ENCODE measurements at places on chromosomes 5 and 9.

- DNase-seq = no peak
Measured at GRCh38 chr5:55338092-55338613, 30.4 kb downstream of the MTREX start.

GRCh38 chr5:164132358-164132757, 626.9 kb downstream of the MAT2B start:
- DNase-seq = no peak

GRCh38 chr5:57642066-57642465, 159.5 kb upstream of the ACTBL2 start:
- no peak for DNase-seq

DNA sequence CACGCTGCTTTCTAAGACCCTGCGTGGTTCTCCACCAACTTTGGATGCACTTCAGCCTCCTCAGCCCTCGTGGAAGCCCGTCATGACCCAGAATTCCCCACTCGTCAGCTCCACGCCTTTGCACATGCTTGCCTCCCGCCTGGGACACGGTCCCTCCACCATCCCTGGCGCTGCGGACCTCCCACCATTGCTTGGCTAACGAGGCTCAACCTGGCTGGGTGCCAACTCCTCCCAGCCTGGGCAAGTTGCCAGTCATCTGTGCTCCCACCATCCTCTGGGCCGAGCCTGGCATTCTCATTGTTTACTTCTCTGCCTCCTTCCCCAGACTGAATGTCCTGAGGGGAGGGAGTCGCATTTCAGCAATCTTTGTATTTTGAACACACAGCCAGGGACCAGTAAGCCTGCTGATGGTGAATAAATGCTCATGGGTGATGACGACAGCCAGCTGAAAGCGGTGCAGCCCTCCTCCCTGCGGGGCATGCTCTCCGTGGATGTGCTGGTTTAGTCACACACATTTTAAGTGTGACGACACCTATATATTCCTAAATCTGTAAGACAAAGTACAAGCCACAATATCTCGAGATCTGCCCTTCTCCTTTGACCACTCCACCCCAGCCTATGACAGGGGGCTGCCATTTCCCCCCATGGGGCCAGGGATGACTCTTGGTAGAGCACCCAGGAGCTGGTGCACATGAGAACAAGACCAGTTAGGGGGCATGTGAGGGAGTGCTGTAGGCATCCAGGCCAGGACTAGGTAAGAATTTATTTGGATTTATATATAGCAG, 37.6 kb downstream of the ANKRD33B start:
- no peak for DNase-seq

- DNase-seq = no peak
Measured at GRCh38 chr5:6505416-6505755, 56.7 kb downstream of the UBE2QL1 start.

- no peak for DNase-seq
Measured at GRCh38 chr5:126096442-126097006, 326.7 kb upstream of the GRAMD2B start.

DNA sequence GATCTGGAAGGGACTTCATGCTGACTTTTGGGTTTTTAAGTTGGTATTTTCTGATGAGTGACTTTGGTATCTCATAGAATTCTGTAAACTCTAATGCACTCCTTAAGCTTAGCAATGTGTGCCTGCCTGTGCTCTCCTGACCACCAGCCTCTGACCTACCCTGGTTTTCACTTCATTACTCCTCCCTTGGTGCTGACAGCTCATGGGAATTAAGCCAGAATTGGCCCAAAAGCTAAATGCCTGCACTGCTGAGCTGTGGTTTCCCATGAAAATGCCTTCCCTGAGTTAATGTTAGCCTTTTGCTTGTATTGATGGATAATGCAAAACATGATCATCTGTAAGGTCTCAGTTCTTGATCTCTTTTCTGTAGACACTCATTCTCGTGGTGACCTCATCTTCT, 308.0 kb downstream of the DOCK8 start:
- no peak for DNase-seq

- no peak for DNase-seq
Measured at GRCh38 chr5:123449424-123449974, 26.3 kb upstream of the CEP120 start.

DNA sequence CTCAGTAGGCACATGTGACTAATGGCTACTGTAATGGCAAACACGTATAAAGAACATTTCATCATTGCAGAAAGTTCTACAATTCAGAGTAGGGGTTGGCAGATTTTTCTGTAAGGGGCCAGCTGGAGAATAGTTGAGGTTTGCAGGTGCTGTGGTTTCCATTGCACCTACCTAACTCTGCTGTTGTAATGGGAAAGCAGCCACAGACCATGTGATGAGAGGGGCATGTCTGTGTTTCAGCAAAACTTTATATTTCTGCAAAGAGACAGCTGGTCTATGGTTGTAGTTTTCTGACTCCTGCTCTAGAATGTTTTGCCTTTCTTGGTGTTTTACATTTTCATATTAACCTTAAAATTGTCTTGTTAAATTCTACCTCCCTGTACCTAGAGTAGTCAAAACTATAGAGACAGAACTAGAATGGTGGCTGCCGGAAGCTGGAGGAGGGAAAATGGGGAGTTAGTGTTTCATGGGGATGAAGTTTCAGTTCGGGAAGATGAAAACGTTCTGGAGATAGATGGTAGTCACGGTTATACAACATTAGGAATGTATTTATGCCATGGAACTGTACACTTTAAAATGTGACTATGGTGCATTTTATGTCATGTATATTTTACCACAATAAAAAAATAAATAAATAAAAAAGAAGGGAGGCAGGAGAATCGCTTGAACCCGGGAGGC, 44.3 kb downstream of the NUP214 start:
- DNase-seq = no peak

DNA sequence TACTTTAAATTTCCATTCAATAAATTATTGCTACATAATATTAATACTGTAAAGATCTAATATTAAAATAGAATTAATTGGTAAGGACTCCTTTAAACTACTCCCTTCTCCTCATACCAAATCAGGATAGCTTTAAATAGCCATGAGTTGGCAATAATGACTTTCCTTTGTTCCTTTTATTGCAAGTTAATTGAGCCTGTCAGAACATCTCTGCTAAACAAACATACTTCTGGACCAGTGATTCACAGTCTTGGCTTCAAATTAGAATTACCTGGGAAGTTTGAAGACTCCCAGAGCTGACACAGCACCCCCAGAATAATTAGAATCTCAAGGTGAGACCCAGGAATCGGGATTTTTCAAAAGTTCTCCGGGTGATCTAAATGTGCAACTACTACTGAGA, 18.7 kb downstream of the C5orf58 start:
- no peak for DNase-seq

DNA sequence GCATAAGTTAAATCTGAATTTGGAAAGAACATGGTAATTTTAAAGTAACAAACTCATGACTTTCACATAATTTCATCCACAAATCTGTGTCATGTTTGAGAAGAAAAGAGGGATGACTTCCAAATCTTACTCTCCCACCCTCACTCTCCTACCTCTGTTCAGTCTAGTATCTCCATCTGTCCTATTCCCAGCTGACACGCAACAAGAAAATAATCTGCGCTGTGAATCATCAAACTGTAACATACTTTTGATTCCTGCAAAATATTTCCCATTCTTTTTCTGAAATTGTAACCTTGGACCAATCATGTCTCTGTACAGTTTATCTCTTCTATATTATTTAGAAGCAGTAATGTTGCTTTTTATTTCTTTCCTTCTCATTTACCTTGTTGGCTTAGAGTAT, 91.4 kb downstream of the SLC12A2 start:
- DNase-seq = no peak

GRCh38 chr9:95171001-95171400, 146.5 kb downstream of the FANCC start:
- DNase-seq = no peak

- DNase-seq = no peak
Measured at GRCh38 chr9:34796924-34797323, 87.0 kb upstream of the CCL21 start.

- DNase-seq = no peak
Measured at GRCh38 chr5:67319935-67320725, 123.5 kb upstream of the CD180 start.

- DNase-seq = no peak
Measured at GRCh38 chr5:170749911-170750431, 33.6 kb upstream of the GABRP start.

- DNase-seq = no peak
Measured at GRCh38 chr9:87853876-87854579, 28.6 kb upstream of the SPATA31E1 start.

GRCh38 chr5:32272746-32273145, 40.0 kb downstream of the MTMR12 start:
- no peak for DNase-seq

- DNase-seq = no peak
Measured at GRCh38 chr9:124137009-124137943, 120.5 kb upstream of the NEK6 start.

DNA sequence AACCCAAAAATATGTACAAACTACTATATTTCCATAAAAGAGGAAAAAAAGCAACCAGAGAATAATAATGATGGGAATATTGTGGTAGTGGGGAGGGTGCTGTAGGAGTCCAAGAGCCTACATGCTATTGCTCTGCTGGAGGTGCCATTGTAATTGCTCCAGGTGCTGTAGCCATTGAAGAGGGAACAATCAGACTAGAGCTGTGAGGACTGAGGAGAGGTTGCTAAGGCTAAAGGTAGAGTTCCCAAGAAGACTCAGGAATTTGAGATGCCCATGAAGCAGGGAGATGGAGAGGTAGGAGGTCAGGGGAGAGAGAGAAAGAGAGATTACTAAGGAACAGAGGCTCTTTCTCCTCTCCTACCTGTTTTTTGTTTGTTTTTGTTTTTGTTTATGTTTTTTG, 394.0 kb downstream of the DMRTA1 start:
- DNase-seq = no peak

DNA sequence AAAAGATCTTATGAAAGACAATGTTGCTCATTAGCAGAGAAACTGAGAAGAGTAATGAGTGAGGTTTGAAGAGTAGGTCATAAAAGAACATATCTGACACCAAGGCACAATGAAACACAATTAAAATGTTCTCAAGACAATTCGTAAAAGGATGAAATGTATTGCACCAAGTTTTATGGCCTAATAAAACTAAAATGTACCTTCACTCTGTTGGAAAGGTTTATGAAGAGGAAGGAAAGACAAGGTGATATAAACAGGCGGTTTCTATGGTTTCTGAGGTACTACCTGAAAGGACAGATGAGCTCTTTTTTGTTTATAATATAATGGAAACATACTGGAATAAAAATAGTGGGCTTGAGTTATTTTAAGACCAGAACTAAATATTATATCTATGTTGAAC, 821.3 kb downstream of the TAF11L14 start:
- DNase-seq = no peak

DNA sequence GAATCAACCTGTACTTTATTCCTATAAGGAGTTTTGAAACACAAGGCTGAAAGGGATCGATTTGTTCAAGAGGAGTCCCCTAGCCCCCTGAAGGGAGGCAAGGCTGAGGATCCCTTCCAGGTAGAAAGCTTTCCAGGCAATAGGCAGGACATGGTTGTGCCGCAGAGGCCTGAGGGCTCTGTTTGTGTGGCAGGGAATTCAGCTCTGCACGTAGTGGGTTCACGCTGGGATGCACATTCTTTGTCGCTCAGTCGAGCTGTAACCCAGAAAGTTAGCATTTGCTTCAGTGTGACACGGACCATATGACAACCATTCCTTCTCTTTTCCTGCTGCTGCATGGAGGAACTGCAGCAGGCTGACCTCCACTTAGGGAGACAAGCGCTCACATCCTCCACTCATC, 65.6 kb upstream of the TRIO start:
- DNase-seq = no peak

- DNase-seq = no peak
Measured at GRCh38 chr9:6869081-6869948, 111.5 kb downstream of the KDM4C start.

GRCh38 chr5:171291371-171291770, 17.7 kb upstream of the TLX3 start:
- no peak for DNase-seq

DNA sequence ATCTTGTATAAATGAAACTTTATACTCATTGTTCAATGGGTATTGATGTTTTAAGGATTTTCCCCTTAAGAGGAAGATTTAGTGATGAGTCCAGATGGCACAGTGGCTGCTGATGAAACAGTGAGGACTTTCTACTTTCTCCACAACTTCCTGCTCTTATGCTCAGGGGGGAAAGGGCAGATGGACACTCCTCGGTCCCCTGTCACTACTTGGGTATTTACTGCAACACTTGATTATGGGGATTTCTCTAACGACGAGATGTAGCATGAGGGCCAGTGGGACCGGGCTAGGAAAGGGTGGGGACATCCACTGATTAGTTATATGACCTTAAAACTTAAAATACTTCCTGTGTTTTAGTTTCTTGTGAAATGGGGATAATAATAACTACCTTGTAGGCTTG, 146.1 kb upstream of the HMHB1 start:
- no peak for DNase-seq

DNA sequence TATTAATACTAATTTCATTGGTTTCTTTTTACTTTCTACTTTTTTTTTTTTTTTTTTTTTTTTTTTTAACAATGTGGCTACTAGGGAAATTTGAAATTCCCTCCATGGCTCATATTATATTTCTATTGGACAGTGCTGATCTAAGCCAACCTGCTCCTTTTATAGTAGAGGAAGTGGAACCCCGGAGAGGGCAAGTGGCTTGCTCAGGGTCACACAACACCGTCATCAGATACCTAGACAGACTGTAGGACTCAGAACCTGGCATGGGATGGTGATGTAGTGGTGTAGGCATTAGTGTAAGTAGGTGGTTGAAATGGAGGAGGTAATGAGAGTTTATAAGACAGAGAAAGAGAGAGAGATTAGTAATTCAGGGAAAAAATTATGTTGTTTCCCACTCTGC, 10.8 kb downstream of the ZNF618 start:
- no peak for DNase-seq

DNA sequence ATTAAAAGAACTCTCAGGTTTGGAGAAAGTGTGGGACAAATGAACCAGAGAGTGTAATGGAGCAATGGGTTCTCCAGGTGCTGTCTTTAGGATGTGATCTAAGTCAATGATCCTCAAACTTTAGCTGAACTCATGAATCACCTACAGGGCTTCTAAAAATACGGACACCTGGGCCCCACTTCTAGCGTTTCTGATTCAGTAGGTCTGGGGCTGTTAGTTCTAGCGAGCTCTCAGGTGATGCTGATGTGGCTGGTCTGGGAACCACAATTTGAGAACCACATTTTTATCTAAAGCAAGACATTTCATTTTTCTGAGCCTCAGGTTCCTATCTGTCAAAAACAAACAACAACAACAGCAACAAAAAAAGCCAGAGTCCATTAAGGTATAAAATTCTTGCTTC, 35.1 kb upstream of the PCA3 start:
- DNase-seq = no peak

DNA sequence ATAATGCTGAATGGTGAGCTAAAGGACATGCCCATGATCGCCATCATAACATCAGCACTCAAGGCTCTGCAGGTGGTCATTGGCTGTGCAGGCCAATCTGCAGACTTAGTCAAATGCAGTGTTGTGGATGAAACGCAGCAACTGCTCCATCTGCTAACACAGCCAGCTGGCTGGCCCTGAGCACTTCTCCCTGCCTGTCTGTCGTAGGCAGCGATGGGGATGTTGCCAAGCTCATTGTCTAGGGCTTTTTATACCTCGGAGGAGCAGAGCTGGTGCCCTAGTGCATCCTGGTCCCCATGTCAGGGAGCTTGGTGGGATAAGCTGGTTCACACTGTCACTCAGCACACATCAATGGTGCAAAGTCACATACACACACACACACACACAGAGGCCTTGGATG, 189.4 kb downstream of the TENT4A start:
- DNase-seq = no peak

Measured in stimulated activated CD4-positive, alpha-beta T cell treated with anti-CD3 and anti-CD28 coated beads, TNF-alpha, amount 100 ng/mL, for 4 hours (primary cell).